Lower leg skin (tissue), 4 donors: ENCODE measurements at places on chromosomes 4 and X.

GRCh38 chr4:133154725-133155124 lies 5.6 kb downstream of the PCDH10 start:
- no peak for DNase-seq

GRCh38 chrX:119237562-119237942 lies 1.5 kb downstream of the PGRMC1 start:
- no peak for DNase-seq

GRCh38 chr4:176778491-176778890 lies 14.2 kb downstream of the VEGFC start:
- DNase-seq: no peak

DNA sequence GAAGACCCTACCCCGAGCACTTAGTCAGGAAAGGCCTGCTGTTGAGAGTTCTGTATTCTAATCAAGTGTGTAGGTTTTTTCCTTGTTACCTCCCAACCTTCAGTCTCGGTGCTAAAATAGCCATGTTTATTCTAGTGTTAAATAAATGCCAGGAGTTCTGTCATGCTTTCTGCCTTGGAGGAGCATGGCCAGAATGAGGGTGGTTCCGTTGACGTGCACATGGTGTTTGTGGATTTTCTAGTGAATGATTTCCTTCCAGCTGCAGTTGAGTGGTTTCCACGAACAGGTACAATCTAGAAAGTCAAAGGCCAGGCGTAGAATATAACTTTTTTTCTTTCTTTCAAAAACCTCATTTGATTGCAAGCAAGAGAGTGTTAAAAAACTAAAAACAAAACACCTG lies 21.0 kb downstream of the TRMT44 start:
- no peak for DNase-seq

GRCh38 chrX:111375747-111376146 lies 36.2 kb downstream of the DCX start:
- no peak for DNase-seq

GRCh38 chr4:26273616-26273980 lies 47.2 kb upstream of the RBPJ start:
- no peak for DNase-seq

DNA sequence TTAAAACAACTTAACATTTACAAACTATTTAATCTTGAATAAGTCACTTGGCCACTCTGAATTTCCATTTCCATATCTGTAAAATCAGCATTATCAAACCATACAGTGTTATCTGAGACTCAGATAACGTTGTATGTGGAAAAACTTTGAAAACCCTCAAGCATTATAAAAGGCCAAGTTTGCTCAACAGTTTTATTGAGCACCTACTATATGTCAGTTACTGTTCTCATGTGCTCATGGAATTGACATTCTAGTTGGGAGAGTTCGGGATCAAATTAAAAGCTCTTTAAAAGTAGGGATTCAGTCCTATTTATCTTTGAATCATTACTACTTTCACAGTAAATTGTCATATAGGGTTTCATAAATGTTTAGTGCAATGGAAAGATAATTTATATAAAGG lies 97.9 kb downstream of the FRMPD4 start:
- DNase-seq: no peak
